ENCODE measurements at places on chromosomes 1 and 21. TPM values are rescaled to one million over a fixed set of nuclear protein-coding genes. Genes with fewer than 3 reads are reported as not detected.

Gene FAM151A
- not detected for total RNA-seq

Gene TFAP2E
- 1.9 TPM for total RNA-seq

DNA sequence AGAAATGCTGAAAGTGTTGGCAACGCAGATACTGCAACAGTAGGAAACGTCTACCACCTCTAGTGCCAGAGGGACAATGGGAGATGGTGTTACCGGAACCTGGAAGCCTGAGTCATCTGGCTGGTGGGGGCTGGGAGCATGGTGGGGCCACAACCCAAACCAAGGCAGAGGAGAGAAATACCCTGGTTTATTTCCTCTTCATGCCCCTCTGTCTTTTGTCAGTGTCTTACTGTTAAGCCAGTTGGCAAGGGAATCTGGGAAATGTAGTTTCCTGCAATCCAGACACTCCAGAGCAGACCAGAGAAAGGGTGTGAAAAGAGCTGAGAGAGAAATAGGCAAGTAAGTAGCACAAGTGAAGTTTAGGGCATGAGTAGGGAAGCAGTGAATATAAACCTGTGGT is 14.8 kb downstream of the DNTTIP2 start:
- no peaks in the 10 kb centered on the region for H3K4me1 ChIP-seq
- peaks cover 9% of the 10 kb centered on the region for H3K36me3 ChIP-seq
- no peak overlapping the region for H3K4me3 ChIP-seq
- no peak for DNase-seq
- H3K27ac ChIP-seq = no peak overlapping the region
- no peaks in the 10 kb centered on the region for H3K27me3 ChIP-seq

GRCh38 chr1:220879509-220880361 is 492 bp downstream of the HLX start:
- peaks cover 39% of the 10 kb centered on the region for H3K4me1 ChIP-seq
- DNase-seq = peak; percentile 33
- H3K27ac ChIP-seq = no peak overlapping the region
- H3K27me3 ChIP-seq = peaks cover 81% of the 10 kb centered on the region
- H3K4me3 ChIP-seq = peak overlapping the region; percentile 92

DNA sequence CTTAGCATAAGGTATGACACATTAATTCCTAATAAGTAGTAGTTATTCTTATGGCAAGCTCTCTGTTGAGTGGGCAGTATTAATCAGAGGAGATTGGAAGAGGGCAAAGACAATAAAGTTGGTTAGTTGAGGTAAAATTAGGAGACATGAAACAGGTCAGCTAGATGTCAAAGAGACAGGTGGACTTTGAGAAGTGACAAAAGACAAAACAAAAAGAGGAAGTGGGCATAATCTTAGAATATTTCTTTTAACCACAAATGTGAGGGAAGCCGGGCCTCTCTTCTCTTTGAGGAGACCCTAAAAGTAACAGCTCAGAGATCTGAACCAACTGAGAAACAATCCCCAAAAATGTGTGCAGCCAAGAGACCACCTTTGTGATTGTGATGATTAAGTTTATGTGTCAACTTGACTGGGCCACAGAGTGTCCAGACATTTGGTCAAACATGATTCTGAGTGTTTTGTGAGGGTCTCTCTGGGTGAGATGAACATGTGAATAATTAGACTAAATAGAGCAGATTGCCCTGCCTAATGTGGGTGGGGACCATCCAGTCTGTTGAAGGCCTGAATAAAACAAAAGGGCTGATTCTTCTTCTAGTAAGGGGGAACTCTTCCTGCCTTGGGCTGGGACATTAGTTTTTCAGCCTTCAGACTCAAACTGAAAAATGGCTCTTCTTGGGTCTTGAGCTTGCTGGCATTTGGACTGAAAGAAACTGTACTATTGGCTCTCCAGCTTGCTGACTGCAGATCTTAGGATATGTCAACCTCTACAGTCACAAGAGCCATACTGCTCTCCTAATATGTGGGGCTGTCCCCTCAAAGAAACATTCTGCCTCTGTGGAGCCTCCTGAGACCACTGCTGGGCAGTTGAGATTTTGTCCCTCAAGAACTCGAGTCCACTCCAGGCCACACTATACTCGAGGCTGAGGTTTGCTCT is 40.0 kb downstream of the FCRL5 start:
- H3K4me3 ChIP-seq = no peak overlapping the region
- no peaks in the 10 kb centered on the region for H3K36me3 ChIP-seq
- H3K27ac ChIP-seq = peak overlapping the region; percentile 1
- DNase-seq = no peak
- H3K4me1 ChIP-seq = no peaks in the 10 kb centered on the region

GRCh38 chr1:91541918-91542533 is 41.4 kb downstream of the CDC7 start:
- H3K36me3 ChIP-seq = no peaks in the 10 kb centered on the region
- no peak overlapping the region for H3K27ac ChIP-seq
- DNase-seq = no peak
- no peaks in the 10 kb centered on the region for H3K27me3 ChIP-seq
- no peak overlapping the region for H3K4me3 ChIP-seq

DNA sequence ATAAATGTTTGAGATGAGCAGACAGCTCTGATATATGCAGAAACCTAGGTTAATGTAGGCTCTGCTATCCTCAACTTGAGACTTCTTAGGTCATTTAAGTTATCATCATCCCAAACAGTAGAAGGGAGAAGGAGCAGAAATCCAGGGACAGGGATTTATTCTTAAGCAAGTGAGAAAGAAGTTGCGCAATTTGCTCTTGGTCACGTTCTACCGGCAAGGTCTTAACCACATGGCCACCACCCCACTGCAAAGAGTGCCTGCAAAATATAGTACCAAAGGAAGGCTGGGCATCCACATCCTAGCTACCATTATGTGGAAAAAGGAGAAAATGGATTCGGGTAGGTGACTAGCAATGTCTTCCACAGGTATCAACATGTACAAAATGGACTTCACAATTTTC is 25.2 kb downstream of the CRNN start:
- no peaks in the 10 kb centered on the region for H3K36me3 ChIP-seq
- H3K27ac ChIP-seq = no peak overlapping the region
- DNase-seq = no peak
- peaks cover 1% of the 10 kb centered on the region for H3K4me1 ChIP-seq

DNA sequence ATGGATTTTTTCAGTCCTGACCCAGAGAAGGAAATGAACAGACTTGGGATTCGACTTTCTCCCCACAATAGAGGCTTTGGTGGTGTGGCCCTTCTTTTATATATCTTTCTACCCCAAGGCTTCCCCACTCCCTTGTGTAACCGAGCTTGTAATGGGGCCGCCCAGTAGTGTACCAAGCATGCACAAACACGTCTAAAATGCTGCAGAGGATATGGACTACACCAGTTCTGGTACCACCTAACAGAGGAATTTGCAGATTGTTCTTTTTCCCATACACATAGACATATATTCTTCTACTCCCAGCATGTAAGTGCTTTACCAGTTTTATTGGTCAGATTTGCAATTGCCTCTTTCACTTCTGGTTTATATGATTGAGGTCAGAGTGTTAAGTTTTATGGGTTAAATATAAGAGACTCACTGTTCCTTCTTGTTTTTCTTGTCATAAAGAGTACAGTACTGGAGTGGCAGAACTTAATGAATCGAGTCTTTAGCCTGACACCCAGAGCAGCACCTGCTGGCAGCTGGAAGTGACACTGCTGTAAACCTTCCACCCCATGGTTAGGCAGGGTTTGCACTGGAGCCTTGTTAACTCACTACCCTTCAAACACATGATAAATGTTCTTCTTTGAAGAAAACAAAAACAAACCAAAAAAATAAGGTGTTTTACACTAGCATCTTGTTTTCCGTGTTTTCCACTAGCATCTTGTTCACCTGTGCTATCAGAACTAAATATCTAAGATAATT is 198.6 kb downstream of the PTPRC start:
- no peaks in the 10 kb centered on the region for H3K27me3 ChIP-seq
- no peaks in the 10 kb centered on the region for H3K4me1 ChIP-seq
- H3K4me3 ChIP-seq = no peak overlapping the region
- DNase-seq = no peak
- H3K36me3 ChIP-seq = no peaks in the 10 kb centered on the region

DNA sequence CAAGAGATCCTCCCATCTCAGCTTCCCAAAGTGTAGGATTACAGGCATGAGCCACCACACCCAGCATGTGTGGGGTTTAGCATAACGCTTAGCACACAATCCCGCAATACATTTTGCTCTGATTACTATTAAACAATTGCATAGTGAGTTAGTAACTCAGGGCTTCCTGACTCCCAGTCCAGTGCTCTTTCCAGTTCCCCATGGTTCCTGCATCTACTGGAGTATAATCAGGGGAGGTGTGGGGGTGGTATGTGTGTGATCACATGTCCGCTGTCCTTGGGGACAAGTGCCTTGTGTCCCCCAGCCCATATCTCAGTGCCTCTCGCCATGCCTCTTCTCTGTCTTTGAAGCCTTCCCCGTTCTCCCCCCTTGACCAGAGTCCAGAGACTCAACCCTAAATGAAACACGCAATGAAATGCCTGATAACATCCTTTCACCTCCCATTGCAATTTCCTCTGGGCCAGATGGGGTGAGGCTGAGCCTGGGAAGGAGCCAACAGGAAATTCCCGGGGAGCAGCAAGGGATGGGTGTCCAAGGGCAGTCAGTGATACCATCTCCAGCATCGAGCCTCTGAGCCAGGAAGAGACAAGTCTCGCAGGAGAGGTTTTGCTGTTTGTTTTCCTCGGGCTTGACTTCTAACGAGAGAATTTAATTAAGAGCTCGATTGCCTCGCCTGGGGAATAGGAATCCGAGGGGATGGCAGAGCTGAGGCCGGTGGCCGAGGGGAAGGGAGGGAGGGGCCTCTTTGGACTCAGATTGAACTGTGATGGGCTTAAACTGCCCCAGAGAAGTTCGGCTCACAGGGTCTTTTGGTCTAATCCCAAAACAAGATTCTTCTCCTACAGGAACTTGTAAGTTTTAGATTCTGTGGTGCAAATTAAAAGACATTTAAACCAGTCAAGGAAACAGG is 7.7 kb upstream of the HTR1D start:
- no peaks in the 10 kb centered on the region for H3K36me3 ChIP-seq
- no peak overlapping the region for H3K4me3 ChIP-seq
- H3K27me3 ChIP-seq = peaks cover 38% of the 10 kb centered on the region
- DNase-seq = no peak
- H3K4me1 ChIP-seq = no peaks in the 10 kb centered on the region

DNA sequence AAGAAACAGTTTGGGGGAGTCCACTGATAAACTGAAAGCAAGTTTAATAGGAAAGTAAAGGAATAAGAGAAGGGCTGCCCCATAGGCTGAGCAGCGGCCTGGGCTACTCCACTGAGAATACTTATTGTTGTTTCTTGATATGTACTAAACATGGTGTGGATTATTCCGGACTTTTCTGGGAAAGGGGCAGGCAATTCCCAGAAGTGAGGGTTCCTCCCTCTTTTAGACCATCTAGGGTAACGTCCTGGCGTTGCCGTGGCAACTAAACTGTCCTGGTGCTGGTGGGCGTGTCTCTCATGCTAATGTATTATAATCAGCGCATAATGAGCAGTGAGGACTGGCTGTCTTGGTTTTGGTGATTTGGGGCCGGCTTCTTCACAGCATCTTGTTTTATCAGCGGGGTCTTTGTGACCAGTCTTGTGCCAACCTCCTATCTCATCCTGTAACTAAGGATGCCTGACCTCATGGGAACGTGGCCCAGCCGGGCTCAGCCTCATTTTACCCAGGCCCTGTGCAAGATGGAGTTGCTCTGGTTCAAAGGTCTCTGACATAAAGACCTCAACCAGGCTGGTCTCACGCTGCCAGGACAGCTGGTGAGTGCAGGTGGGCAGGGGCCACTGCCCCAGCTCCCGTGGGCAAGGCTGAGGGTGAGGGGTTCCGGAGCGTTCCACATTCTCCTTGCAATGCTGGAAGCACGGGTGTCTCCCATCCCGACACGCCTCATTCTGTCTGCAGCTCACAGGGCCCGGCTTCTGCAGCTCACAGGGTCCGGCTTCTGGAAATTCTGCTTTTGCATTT is 19.6 kb upstream of the C1orf159 start:
- H3K27ac ChIP-seq = no peak overlapping the region
- H3K36me3 ChIP-seq = no peaks in the 10 kb centered on the region
- DNase-seq = no peak
- H3K27me3 ChIP-seq = no peaks in the 10 kb centered on the region
- H3K4me3 ChIP-seq = no peak overlapping the region
- peaks cover 14% of the 10 kb centered on the region for H3K4me1 ChIP-seq

DNA sequence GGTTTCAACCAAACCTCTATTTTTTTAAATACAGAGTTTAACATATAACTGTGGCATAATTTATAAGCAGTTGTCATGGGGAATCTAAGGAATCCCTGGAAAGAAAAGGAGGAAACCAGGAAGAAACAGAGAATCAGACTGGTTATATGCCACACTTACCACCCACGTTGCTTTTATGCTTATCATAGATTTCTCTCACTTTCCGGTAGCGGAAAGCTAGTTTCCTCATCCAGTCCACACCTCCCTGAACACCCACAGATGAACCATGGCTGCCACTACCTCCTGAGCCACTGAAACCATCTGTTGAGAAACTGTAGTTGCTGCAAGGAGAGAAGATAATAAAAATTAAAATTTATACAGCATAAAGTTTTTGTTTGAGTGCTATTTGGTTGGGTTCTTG is 33.5 kb downstream of the XKR8 start:
- no peak for DNase-seq
- H3K4me3 ChIP-seq = no peak overlapping the region
- no peaks in the 10 kb centered on the region for H3K27me3 ChIP-seq
- peaks cover 4% of the 10 kb centered on the region for H3K36me3 ChIP-seq

- DNase-seq = no peak
- no peak overlapping the region for H3K4me3 ChIP-seq
- no peaks in the 10 kb centered on the region for H3K36me3 ChIP-seq
- peaks cover 6% of the 10 kb centered on the region for H3K27me3 ChIP-seq
- H3K4me1 ChIP-seq = peaks cover 23% of the 10 kb centered on the region
- peak overlapping the region; percentile 41 for H3K27ac ChIP-seq
Measured at GRCh38 chr1:66248746-66249145, 285.2 kb upstream of the SGIP1 start.

DNA sequence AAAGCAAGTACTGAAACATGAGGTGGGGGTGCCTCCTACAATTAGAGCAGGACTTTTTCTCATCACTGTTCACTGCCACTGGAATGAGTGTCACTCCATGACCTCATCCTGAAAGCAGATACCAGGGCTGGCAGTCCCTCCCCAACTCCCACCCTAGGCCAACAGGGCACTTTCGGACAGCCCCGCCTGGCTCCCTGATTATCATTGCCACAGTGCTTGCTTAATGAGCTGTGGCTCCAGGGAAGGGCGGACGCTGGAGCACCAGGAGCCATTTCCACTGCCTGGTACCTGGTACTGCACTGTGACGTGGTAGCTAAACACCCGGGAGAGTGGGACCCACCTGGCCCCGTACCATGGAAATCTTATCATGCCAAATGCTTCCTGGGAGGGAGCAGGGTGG is 22.3 kb downstream of the SLC9A1 start:
- no peaks in the 10 kb centered on the region for H3K27me3 ChIP-seq
- DNase-seq = no peak
- H3K27ac ChIP-seq = no peak overlapping the region
- H3K4me3 ChIP-seq = no peak overlapping the region
- H3K36me3 ChIP-seq = peaks cover 3% of the 10 kb centered on the region

- no peaks in the 10 kb centered on the region for H3K36me3 ChIP-seq
- H3K27me3 ChIP-seq = peaks cover 7% of the 10 kb centered on the region
- no peak overlapping the region for H3K27ac ChIP-seq
- H3K4me3 ChIP-seq = no peak overlapping the region
- H3K4me1 ChIP-seq = no peaks in the 10 kb centered on the region
- no peak for DNase-seq
Measured at GRCh38 chr1:48947761-48948537, 171.3 kb upstream of the BEND5 start.
